ENCODE measurements at places on chromosomes 16 and 17.

GRCh38 chr16:23016368-23016767 is 132.9 kb downstream of the USP31 start:
- no peak for DNase-seq

GRCh38 chr16:68257251-68257905 is 6.9 kb upstream of the SLC7A6 start:
- DNase-seq, result no peak

- no peak for DNase-seq
These were observed 73.9 kb upstream of the TANC2 start for GRCh38 chr17:62892061-62892675.

GRCh38 chr17:73189417-73190099 is 3.3 kb upstream of the COG1 start:
- DNase-seq, result no peak

- no peak for DNase-seq
These were observed 280.0 kb downstream of the RBFOX1 start for GRCh38 chr16:7612671-7613070.

- DNase-seq, result no peak
These were observed 37.0 kb upstream of the ARHGAP17 start for GRCh38 chr16:25052151-25052511.

DNA sequence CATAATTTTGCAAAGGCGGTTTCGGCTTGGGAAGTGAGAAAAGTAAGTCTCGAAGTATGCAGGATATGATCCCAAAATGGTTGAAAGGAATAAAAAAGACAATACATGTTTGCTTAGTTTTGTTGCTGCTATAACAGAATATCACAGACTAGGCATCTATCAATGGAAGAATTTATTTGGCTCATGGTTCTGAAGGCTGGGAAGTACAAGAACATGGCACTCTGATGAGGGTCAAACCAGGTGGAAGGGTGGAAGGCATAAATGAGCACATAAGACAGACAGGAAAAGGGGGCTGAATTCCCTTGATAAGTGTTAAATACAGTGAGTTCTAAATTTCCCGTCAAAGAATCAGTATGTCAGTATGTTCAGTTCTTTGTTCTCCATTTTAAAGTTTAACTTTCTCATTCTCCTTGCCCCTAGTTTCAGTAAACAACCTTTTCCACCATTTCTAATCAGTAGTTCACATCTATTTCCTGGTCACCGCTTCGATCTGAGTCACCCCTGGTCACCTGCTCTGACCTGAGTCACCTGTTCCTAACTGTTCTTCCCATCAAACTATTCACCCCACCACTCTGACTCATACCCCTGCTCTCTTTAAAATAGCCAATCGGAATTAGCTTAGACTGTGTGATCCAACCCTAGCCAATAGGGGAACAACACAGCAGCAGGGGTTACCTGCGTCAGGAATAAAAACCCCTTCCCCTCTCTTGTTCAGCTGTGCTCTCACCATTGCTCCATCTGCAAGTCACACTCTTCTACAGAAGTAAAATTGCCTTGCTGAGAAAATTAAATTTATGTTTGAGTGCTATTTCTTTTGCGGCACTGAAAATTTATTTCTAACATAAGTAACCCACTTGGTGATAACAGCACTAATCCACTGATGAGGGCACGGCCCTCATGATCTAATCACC is 240.8 kb downstream of the STX8 start:
- DNase-seq, result no peak

DNA sequence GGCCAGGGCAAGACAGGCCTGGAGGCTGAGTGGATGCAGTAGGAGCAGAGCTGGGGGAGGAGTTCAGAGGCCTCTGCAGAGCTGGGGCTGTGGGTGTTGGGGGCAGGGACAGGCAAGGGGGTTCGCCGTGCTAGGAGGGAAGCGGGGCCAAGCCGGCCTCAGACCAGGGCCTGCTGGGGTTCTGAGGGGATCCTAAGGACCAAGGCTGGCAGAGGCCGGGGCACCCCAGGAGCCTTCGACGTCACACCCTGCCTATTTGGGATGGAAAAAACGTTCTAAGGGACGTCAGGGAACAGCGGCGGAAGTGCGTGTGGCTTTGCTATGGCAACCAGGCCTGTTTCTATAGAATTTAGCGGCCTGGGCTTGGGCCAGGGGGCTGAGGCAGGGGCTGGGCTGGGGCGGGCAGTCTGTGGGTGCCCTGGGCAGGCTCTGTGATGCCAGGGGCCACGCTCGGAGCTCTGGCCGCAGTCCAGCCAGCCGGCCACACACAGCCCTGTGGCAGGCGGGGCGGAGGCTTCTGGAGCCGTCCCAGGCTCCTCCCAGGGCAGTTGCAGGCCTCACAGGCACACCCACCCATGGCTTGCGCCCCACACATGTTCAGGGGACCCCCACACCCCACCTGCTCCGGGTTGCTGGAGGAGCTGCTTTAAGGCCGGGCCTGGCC is 3.7 kb downstream of the TRAF7 start:
- DNase-seq, result no peak

- no peak for DNase-seq
These were observed 6.7 kb downstream of the ITGA3 start for GRCh38 chr17:50062293-50063243.

DNA sequence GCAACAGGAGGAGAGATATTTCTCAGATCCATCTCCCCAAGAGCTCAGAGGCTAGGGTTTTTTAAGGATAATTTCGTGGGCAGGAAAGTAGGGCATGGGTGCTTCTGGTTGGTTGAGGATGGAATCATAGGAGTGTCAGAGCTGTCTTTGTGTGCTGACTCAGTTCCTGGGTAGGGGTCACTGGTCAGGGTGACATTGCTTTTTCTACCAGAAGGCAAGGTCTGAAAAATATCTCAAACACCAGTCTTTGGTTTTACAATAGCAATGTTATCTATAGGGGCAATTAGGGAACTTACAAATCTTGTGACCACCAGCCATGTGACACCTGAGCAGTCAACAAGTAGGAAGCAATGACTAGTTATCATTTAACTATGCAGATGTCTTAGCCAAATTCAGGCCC is 82.9 kb upstream of the DYNLRB2 start:
- no peak for DNase-seq

DNA sequence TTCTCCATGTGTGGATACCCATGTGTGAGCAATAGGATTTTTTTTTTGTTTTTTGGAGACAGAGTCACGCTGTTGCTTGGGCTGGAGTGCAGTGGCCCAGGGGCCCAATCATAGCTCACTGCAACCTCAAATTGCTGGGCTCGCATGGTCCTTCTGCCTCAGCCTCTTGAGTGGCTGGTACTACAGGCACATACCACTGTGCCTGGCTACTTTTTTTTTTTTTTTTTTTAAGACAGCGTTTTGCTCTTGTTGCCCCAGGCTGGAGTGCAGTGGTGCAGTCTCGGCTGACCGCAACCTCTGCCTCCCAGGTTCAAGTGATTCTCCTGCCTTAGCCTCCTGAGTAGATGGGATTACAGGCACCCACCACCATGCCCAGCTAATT is 16.7 kb downstream of the MGRN1 start:
- DNase-seq, result no peak

- DNase-seq, result no peak
These were observed 23.2 kb upstream of the FASN start for GRCh38 chr17:82121246-82121645.

- DNase-seq, result no peak
These were observed 105.7 kb downstream of the PITPNC1 start for GRCh38 chr17:67482764-67483163.

GRCh38 chr17:15511142-15511541 is 43.7 kb upstream of the CDRT4 start:
- no peak for DNase-seq

GRCh38 chr17:66573078-66573477 is 261.8 kb upstream of the CACNG5 start:
- DNase-seq, result no peak

- DNase-seq, result no peak
These were observed 2.0 kb downstream of the PYCR1 start for GRCh38 chr17:81934850-81935708.

DNA sequence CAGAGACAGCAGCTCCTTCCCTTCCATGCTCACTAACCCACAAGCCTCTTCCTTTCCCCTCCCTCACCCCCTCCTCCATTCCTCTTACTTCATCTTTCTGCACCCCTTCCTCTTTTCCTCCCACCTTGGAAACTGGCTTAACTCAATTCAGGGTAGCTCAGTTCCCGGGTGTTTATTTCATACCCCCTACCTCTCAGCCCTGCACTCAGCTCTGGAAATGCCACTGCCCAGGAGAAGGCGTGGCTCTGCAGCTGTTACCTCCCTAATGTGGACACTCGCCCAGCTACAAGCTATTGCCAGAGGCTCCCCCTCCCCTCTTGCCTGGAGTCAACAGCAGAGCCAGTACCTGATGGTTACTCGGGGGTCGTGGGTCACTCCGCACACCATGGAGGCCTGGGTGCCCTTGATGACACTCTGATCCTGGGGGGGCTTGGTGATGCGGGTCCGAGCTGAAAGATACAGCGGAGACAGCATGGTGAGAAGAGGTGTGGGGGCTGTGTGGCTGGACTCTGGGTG is 118.4 kb upstream of the CDC42EP4 start:
- DNase-seq, result no peak

GRCh38 chr16:48383877-48384519 is 1.2 kb downstream of the SIAH1 start:
- no peak for DNase-seq

GRCh38 chr17:4014148-4014927 is 50.1 kb upstream of the ATP2A3 start:
- no peak for DNase-seq

DNA sequence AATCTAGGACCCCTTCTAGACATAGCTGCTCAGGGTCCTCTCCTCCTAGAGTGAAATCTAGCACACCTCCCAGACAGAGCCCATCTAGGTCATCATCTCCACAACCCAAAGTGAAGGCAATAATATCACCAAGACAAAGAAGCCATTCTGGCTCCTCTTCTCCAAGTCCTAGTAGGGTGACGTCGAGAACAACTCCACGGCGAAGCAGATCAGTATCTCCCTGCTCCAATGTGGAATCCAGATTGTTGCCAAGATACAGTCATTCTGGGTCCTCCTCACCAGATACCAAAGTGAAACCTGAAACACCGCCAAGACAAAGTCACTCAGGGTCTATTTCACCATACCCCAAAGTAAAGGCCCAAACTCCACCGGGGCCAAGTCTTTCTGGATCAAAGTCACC is 10.7 kb downstream of the SRRM2 start:
- no peak for DNase-seq

GRCh38 chr16:1285669-1286512 is 23.5 kb upstream of the UBE2I start:
- no peak for DNase-seq
